ENCODE measurements at places on chromosomes 12 and 14.

DNA sequence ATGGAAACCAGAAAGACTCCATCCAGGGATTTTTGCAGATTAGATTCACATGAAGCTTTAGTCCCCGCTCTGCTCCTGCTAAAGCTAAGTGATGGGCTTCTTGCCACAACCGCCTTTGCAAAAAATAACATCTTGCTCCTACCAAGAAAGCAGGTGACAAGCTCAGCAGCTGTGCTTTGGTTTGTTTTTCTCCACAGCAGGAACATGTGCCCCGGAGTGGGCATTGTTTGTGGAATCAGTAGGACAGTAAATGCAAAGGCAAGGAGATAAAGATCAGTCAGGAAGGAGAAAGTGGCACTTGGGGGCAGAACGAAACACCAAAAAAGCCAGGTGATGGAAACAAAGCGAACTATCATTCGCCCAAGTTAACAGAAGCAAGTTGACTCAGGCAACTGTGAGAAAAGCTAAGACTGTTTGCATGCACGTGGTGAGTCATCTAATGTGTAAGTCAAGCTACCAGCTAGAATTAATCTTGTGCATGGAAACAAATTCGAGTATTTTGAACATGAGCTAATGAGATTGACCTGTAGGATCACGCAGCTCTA is 165.5 kb upstream of the PLXNC1 start:
- no peak for DNase-seq

DNA sequence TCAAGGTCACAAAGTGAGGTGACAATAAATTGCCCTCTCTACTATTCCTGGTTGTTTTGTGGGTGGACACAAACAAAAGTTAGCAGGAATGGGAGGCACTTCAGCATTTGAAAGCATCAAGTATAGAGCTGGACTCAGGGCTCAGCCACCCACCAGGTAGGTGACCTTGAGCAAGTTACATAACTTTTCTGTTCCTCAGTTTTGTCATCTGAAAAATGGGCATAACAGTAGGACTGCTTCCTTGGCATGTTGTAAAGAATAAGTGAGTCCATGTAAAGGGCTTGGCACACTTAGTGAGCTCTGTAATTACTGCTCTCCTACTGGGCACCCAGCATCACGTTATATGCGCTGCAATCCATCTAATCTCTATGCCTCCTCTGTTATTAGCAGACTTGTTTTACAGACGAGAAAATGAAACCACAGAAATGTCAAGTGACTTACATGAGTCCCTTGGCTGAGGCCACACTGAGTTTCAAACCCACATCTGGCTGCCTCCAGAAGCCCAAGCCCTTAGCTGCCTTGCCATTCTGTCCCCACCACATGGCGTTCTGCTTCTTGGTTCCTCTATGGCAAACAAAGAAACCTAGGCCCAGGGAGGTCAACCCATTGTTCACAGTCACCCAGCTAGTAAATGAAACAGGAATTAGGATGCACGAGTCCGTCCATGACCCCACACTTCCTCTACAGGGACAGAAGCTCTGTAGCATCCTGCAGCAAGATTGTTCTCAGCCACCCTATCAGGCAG is 63.2 kb upstream of the SLC24A4 start:
- no peak for DNase-seq

DNA sequence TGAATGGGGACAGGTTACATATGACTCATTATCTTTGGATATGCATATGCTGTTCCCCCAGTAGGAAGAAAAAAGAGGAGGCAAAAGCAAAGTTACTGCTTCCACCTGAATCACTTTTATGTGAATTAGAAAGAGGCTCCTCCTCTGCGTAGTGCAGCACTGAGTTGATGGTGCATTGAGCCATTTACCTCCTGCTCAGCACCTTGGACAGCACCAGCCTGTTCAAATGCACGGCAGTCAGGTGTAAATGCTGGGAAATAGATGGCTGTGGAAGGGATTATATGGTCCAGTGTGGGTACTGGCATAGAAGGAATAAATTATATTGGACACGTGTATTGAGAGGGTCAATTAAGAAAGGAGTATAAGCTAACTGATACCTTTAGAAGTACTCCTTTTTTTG is 541.9 kb upstream of the SEL1L start:
- DNase-seq: peak; percentile 74

GRCh38 chr14:89813617-89814031 is 140.9 kb downstream of the EFCAB11 start:
- DNase-seq: no peak

DNA sequence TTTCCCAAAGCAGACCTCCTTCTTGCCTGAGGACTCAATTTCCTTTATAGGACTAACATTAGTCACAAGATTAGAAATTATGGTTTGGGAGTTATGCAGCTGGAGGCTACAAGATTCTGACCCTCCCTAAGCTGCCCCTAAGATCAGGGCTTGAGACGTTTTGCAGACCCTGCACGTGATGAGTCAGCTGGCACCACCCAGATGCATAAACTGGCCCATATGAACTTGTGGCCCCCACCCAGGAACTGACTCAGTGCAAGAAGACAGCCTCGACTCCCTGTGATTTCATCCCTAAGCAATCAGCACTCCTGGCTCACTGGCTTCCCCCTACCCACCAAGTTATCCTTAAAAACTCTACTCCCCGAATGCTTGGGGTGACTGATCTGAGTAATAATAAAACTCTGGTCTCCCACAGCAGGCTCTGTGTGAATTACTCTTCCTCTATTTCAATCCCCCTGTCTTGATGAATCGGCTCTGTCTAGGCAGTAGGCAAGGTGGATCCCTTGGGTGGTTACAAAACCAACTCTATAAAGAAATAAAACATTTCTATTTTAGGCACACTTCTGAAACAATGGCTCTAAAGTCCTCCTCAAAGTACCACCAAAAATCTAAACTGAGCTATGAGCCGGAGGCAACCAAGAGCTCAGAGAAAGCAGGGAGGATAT is 233.4 kb downstream of the TMEM132D start:
- no peak for DNase-seq

DNA sequence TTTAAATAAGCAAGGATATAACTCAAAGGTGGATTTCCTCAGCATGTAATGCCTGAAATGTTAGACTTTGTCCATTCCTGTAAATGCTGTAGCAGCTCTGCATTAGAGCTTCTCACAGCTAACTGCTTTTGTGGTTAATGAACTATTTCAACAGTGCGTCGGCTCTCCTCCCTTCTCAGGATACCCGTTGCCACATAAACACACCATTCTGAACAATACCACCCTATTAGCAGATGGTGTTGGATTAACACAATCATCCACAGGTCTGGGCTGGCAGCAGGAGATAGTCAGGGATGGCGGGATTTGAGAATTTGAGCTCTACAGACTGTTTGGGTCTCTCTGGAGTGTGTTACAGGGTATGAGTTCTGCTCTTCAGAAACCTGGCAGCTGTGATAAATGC is 33.5 kb upstream of the C12orf42 start:
- DNase-seq: no peak

GRCh38 chr12:106305376-106305775 is 2.8 kb downstream of the TCP11L2 start:
- DNase-seq: no peak

DNA sequence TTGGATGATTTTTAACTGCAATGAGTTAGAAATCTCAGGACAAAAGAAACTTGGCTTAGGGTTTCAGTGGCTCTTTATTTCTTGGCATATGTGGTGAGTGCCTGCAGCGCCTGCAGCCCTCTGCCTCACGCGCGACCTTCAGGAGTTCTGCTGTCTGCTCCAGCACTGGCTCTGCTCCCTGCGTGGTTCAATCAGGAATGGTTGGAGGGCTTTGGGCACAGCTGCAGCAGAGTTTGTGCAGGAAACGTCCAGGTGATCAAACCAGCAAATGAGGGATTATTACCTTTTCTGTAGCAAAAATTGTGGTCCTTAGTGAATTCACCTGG is 19.8 kb downstream of the PPM1H start:
- DNase-seq: no peak

DNA sequence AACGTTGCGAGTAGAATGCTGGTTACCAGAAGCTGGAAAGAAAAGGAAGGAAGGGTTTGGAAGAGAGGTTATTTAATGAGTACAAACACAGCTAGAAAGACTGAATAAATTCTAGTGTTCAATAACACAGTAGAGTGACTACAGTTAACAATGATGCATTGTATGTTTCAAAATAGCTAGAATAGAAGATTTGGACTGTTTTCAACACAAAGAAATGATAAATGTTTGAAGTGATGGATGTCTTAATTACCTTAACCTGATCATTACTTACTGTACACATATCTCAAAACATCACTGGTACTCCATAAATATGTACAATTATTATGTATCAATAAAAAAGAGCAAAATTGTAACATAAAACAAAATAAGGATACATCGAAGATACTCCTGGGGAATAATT is 1221.8 kb upstream of the SEL1L start:
- no peak for DNase-seq

- no peak for DNase-seq
These were observed 539 bp downstream of the PSME2 start for GRCh38 chr14:24145690-24146452.

DNA sequence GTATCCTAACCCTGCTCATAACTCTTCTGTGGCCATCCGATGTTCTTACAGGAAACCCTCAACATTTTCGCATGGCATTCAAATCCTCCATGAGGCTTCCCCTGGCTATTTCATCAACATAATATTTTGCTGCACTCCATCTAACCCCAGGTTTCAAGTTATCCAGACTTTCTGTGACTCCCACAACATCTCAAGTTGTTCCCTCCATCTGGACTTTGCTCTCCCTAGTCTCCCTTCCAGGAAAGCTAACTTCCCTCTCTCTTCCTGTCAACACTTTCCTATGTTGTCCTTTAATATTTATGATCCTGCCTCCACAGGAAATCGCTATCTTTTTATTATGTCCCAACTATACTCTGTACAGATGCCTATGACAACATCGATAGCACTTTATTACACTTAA is 146.1 kb downstream of the METTL25 start:
- no peak for DNase-seq

DNA sequence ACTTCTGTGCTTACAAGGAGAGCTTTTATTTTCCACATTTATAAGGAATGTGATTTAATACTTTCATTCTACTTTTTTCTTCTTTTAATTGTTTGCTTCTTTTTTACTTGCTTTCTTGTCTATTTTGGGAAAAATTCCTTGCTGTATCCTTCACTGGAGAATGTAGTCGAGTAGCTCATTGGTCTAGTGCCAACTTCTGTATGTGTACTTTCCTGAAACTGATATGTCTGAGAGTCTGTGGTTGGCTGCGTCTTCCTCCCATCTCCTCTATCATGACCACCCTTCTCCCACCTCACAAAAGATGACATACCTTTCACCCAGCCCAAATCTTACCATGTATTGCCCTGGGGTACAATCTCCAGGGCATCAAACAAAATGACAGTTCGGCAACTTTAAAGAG is 51.8 kb downstream of the MSRB3 start:
- DNase-seq: no peak

- DNase-seq: no peak
These were observed 41.2 kb downstream of the PHLDA1 start for GRCh38 chr12:75990189-75990912.

Measured in ecto neural progenitor cell (in vitro differentiated cells).